Effector memory CD4-positive, alpha-beta T cell (primary cell): ENCODE measurements at places on chromosomes 5 and 9.

GRCh38 chr5:144433893-144434292 lies 263.2 kb downstream of the KCTD16 start:
- no peak for DNase-seq

DNA sequence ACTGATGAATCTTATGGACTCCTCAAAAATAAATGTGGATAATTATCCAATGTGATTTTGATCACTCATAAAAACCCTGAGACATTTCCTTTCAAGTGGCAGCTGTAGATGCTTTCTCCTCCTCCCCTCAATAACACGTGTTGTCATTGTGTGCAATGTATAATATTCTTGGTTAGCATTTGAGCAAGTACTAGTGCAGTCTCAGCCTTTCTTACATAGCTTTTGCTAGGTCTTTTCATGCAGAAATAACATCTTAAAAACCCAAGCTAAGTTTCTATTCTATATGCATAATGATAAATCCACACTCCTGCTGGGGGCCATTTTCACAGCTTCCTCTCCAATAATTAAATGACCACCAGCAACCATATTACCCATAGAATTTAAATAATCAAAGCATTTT lies 1835.2 kb upstream of the NUDT12 start:
- DNase-seq, result no peak

DNA sequence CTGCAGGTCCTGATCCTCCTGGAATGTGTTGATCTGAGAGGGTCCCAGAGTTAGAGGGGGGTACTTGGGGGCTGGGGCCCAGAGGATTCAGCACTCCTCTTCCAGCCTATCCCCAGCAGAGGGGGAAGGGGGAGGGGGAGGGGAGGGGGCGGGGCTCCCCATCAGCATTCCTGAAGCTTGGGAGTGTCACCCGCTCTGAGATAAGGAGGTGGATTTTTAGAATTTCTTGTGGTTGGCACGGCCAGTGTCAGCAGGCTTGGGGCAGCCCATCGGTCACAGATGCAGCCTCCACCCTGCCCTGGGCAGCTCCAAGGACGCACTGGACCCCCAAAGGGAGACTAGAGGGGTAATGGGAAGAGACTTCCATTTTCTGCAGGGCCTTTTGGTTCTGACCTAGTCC lies 5.3 kb downstream of the FGF18 start:
- no peak for DNase-seq

- DNase-seq, result no peak
Observed at GRCh38 chr9:86508208-86508903, 154.1 kb upstream of the TUT7 start.

GRCh38 chr5:128038643-128039042 lies 44.9 kb upstream of the SLC12A2 start:
- no peak for DNase-seq

DNA sequence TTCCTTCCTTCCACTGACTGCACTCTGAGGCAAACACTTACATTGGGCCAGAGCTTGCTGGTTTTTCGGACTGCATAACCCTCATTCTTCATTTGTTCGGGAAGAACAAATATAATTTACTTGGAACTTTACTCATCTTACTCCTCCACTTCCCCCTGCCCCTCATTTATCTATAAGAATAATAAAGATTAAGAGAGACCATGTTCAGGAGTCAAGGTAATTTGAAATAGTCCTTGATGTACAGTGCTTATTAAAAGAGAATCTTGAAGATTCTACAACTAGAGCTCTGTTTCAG lies 65.6 kb downstream of the BASP1 start:
- DNase-seq, result no peak
